ENCODE measurements at places on chromosomes 1 and 21.

GRCh38 chr1:110224240-110224995 lies 14.3 kb downstream of the KCNC4 start:
- no peak for DNase-seq

DNA sequence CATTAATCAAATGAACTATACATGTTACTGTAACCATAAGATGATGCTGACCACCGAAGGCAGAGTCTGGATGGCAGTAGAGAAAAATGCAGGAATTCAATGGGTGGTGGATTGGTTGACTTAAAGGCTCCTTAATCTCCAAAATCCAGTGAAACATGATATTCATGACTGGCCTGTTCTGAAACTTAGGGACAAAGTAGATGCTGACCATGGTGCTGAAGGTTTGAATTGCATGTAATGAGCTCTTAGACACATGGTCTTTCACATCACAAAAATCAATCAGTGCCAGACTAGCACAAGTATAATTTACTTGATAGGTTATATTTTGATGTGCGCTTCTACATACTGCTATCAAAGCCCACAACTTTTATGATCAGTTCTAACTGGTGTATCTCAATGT lies 30.9 kb upstream of the NTMT2 start:
- no peak for DNase-seq

GRCh38 chr1:22527555-22528296 lies 35.6 kb upstream of the EPHA8 start:
- no peak for DNase-seq

- no peak for DNase-seq
Measured at GRCh38 chr1:117639741-117640140, 33.9 kb downstream of the TENT5C start.

GRCh38 chr1:4749406-4749805 lies 95.0 kb downstream of the AJAP1 start:
- no peak for DNase-seq

DNA sequence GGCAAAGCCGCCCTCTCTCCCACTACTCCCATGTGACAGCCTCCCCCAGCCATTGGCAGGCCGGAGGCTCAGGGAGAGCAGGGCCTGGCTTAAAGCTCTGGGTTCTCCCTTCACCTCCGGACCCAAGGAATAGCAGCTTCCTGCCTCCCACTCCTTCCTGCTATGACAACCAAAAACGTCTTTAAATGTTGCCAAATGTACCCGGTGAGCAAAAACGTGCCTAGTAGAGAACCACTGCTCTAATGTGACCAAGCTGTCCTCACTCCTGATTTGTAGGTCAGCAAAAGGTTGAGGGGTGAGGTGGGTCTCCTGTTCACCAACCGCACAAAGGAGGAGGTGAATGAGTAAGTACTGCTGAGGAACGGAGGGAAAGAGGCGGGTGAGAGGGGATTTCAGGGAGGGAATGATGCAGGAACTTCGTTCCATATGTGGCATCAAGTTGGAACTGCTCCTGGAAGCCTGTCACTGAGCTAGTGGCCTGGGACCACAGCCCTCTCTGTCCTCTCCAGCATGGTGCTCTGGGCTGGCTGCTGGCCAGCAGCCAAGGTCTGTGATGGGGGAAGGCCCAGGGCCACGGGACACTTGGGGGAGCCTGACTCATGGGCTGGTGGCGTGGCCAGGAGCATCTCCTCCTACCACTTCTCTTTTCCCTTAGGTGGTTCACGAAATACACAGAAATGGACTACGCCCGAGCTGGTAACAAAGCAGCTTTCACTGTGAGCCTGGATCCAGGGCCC lies 5.7 kb downstream of the MRTO4 start:
- DNase-seq: no peak

DNA sequence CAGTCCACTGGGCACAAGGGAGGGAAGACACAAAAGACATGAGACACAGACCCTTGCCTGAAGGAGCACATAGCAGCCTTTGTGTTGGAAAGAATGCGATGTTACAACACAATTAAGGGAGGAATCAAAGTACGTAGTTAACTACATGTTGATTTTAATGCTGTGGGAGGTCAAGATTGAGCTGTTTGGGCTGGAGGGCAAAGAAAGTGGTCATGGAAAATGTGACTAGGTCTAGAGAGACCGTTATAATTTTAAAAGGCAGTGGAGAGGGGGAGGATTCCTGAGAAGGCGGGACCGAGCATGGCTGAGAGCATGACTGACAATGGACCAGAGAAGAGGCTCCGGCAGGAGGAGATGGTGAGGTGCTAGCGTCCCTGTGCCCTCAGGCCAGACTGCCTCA lies 111.8 kb upstream of the ATP1A1 start:
- no peak for DNase-seq

GRCh38 chr1:230717251-230717650 lies 3.3 kb upstream of the AGT start:
- DNase-seq: no peak

- DNase-seq: no peak
Measured at GRCh38 chr1:31584869-31585735, 8.8 kb downstream of the TINAGL1 start.

DNA sequence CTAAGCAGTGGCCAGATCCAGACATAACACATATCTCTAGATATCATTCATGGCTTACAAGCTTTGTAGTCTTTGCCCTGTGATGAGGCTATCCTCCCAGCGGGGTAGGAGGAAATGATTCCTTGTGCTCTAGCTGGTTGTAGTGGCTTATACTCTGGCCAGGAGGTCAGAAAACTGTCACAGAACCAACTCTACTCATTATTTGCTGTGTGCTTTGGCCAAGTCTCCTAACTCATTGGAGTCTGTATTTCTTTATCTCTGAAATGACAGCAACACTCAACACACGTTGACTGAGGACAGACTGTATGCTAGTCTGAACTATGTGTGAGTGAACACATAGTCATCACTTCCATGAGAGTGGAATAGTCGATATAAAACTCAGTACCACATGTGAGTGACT lies 116.7 kb upstream of the F3 start:
- no peak for DNase-seq

- DNase-seq: no peak
Measured at GRCh38 chr21:21690068-21690665, 692.0 kb downstream of the NCAM2 start.

DNA sequence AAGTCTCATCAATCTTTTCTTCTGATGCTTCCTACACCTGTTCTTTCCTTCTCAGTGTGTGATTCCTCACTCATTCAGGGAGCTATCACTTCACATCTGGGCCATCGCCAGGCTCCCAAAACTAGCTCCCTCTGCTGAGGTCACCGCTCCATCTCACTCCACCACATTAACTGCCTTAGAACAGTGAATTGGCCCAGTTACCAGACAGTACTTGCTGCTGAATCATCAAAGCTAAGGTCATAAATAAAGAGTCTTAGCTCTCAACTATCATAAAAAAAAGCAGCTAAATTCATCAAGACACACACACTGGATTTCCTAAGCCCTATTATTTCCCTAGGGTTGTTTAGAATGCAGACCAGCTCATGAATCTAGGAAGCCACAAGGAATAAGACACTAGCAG lies 18.8 kb upstream of the SRM start:
- DNase-seq: no peak

- DNase-seq: no peak
Measured at GRCh38 chr1:205939690-205940330, 3.4 kb downstream of the SLC26A9 start.

- no peak for DNase-seq
Measured at GRCh38 chr1:40848530-40849189, 13.5 kb downstream of the CITED4 start.

GRCh38 chr21:14875704-14876523 lies 188.9 kb downstream of the NRIP1 start:
- no peak for DNase-seq

- no peak for DNase-seq
Measured at GRCh38 chr1:31523012-31523411, 53.3 kb upstream of the TINAGL1 start.

DNA sequence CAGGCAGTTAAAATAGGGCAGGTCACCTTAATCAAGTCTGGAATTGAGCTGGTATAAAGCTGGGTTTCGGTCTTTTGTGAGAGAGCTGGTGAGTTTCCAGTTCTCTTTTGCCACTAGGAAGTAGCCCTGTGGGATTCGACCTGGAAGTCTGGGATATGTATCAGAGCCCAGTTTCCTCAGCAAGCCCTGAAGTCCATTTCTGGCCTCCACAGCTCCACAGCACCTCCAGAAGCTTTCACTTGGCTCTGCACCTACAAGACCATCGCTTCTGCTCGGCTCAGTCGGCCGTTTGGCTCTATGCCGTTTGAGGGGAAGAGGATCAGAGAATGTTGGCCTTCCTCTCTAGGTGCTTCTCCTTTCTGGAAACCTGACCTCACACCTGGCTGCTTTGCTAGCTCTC lies 148.0 kb downstream of the GALNT2 start:
- no peak for DNase-seq

DNA sequence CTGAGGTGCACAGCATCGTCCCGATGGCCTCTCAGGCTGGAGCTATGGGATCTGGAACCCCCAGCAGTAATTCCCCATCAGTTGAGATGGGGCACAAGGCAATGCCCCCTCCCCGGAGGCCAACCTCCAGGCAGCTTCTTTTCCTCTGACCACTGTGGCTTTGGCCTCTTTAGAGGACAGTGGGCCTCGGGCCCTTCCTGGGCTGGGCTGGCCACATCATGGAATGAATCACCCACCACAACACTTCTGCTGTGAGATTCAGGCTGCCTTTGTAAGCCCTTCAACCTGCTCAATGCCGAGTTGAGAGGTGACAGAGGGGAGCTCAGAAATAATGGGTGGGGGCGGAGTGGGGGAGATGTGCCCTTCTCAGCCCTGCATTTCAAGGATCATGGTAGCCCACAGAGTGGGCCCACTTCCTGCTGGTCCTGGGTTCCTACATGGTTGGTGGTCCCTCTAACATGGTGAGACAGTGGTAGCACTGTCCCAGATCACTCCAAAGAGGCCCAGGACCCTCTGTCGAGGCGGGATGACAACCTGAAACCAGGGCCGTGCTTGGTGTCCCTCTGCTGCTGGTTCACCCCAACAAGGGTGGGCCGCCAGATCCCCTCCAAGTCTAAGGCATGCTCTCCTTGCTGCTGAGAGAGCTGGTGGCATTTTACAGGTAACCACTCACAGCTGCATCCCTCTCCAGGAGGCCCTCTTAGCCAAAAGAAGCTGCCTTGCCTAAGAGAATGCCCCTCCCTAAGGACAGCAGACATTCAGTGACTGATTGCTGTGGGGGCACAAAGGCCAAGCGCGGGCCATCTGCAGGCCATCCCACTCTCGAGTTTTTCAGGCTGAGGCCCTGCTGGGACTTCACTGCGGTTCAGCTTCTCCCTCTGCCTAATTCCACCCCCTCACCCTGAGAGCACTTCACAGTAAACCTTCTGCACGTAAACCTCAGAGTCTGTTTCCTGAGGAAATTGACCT lies 29.7 kb upstream of the EVA1B start:
- no peak for DNase-seq

GRCh38 chr1:145750426-145750825 lies 31.1 kb downstream of the CD160 start:
- no peak for DNase-seq

GRCh38 chr21:36028127-36029069 lies 31.9 kb downstream of the SETD4 start:
- peak; percentile 32 for DNase-seq

DNA sequence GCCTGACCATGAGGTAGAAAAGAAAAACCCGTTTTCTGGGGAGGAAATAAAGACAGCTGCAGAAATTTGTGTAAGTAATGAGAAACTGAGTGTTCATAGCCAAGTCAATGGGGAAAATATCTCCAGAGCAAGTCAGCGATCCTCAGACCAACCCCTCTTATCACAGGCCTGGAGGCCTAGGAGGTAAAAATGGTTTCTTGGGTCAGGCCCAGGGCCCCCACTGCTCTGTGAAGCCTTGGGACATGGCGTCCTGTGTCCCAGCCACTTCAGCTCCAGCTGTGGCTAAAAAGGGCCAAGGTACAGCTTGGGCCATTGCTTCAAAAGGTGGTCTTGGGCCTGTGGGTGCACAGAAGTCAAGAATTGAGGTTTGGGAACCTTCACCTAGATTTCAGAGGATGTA lies 101.0 kb downstream of the NPHS2 start:
- no peak for DNase-seq

DNA sequence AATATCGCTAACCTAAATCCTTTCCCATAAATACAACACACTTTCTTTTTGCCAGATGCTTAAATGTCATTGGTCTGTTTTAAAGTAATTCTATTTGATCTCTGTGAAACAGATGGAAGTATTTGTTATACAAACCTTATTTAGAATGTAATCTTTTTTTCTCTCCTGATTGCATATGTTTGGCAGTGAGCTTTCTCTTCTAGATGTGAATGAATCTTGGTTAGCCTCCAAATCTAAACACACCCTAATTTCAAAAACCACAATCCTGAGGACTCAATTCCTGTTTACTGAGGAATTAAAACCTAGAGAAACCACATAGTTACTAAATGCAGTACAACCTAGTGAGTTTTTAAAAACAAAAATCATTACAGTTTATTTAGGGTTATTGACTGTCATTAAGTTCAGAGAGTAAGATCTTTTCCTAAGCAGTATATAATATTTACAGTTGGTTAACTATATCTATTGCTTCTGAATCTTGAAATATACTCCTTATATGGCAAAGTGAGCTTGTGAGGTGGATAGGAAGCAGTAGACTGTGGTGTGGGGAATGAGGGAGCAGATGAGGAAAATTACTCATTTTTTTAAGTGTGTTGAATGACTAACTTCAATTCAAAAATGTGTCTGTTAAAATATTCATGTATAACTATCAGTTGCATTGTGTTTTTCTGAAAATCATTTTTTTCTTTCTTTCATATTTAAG lies 218.7 kb downstream of the FMN2 start:
- no peak for DNase-seq

DNA sequence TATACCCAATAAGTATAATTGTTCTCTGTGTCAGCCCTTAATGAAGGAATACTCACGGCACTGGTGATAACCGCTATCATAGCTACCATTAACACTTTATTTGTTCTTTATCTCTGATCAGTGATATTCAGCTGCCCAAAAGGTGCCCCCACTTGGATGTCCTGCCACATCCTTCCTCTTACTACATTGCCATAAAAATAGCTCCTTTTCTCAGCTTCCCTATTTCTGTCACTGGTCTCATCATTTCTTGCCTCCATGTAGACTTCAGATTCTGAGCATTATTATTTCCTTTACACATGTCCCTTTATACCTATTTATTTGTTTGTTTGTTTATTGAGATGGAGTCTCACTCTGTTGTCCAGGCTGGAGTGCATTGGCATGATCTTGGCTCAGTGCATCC lies 2.7 kb upstream of the RAB29 start:
- no peak for DNase-seq

- no peak for DNase-seq
Measured at GRCh38 chr1:208369658-208370057, 125.5 kb upstream of the PLXNA2 start.

GRCh38 chr1:64567426-64568170 lies 97.7 kb downstream of the CACHD1 start:
- DNase-seq: no peak

DNA sequence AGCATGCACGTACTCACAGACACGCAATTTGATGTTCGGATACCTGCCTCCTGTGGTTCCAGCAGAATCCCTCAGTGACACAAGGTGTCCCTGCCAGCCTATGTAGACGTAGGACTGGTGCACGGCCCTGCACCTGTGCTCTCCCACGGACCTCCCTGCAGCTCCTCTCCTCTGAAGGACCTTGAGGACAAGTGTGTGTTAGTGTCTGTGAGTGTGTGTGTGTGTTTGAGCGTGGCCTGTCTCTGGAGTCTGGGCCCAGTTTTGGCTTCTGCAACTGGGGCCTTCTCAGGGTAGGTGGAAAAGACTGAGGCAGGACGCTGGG lies 22.5 kb upstream of the DMBX1 start:
- no peak for DNase-seq

Data from activated T-helper 1 cell treated with anti-CD3 and anti-CD28 coated beads, Interleukin-2, amount 50 U/mL, for 16 hours (primary cell).